ENCODE measurements at places on chromosomes 11 and 22.

- no peak for DNase-seq
Observed at GRCh38 chr11:67356387-67356863, 3.1 kb upstream of the POLD4 start.

GRCh38 chr22:49701380-49702067, 126.1 kb downstream of the BRD1 start:
- DNase-seq, result no peak

DNA sequence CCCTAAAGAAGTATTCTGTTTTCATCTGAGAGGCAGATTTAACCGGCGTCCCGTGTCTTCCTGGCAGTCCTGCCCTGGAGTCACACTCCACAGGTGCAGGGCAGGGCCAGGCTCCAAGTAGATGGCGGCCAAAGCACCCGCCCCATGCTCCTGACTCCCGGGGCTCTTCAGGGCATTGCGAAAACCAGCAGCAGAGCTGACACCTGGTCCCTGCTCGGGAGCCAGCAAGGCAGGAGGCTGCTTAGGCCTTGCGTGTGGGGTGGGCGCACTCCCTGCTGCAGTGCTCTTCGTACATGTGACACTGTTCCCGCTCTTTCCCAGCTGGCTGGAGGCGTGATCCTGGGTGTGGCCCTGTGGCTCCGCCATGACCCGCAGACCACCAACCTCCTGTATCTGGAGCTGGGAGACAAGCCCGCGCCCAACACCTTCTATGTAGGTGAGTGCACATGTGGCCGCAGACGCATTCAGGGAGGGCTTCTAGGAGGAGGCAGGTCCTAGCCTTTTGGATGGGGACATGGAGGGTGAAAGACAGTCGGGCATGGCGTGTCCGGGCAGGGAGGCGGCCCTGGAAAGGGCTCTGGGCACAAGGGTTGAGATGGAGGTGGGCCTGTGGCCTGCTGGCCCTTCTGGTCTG, 10.3 kb upstream of the TSSC4 start:
- DNase-seq, result no peak

DNA sequence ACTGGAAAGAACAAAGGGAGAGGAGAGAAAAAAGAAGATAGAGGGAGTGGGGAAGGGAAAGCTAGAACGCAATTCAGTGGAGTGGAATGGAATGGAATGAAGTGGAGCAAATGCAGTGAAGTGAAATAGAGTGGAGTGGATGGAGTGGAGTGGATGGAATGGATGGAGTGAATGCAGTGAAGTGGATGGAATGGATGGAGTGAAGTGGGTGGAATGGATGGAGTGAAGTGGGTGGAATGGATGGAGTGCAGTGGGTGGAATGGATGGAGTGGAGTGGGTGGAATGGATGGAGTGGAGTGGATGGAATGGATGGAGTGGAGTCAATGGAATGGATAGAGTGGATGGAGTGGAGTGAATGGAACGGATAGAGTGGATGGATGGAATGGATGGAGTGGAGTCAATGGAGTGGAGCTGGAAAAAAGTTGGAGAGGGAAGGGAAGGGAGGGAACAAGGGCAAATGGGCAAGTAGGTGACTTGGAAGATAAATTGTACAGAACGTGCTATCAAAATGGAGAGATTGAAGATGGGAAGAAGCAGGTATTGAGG, 13.9 kb downstream of the IFITM10 start:
- DNase-seq, result no peak

DNA sequence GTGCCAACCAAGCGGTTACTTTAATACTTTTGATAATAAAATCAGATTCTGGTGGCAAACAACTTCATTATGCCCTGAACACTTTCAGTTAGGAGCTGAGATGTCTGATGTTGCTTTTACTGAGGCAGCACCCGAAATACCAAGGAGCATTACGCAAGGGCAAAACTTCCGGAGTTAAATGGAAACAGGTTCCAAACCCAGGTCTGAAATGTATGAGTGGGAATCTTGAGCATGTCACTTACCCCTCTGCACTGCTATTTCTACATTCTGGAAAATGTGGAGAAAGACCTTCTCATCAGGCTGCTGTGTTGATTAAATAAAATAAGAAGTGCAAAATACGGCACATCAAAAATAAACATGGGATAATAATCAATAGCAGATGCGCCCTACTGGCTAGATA, 315.1 kb downstream of the LARGE1 start:
- DNase-seq, result no peak

DNA sequence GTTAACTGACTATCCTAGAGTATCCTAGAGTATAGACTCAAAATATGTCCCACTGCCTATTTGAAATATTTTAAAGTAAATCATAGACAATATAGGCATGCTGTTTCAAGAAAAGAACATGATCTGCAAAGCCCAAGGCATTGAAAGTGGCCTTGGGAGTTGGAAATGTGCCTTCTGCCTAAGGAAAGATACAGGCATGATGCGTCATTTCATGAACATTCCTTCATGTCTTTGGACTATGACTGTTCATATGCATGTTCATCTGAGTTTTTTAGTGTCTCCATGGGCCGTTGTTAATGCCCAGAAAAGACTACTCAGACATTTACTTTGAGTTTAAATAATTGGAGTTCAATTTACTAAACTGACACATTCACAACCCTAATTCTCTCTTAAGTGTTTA, 69.7 kb upstream of the PRDM11 start:
- no peak for DNase-seq

- no peak for DNase-seq
Observed at GRCh38 chr11:36490026-36490806, 19.9 kb downstream of the TRAF6 start.

GRCh38 chr22:37165940-37166674, 16.4 kb upstream of the IL2RB start:
- DNase-seq, result no peak

DNA sequence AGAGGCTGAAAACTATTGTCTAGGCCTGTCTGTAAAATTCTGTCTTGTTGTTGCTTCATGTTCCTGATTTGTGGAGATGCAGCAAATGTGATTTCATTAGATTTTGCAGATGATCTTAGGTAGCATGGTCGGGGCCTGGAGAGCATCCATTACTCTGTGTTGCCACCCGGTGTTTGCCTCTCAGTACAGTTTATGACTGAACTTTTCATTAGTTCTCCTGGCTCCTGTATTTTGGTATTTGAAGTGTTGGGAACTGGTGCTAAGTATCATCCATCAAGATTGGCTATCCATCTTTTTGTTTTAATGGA, 7.7 kb downstream of the YWHAH start:
- DNase-seq, result no peak

Measured in smooth muscle cell of the brain vasculature (primary cell).